Thymus (tissue), 14 donors: ENCODE measurements at places on chromosomes 5 and 9. TPM values are rescaled to one million over a fixed set of nuclear protein-coding genes. Genes with fewer than 3 reads are reported as not detected.

GRCh38 chr9:99592834-99593574 lies 228.7 kb upstream of the NR4A3 start:
- no peak overlapping the region for H3K4me3 ChIP-seq
- no peak for DNase-seq
- no peaks in the 10 kb centered on the region for H3K27me3 ChIP-seq
- H3K36me3 ChIP-seq: no peaks in the 10 kb centered on the region
- no peak overlapping the region for H3K27ac ChIP-seq

The TCF7 gene
- 265 TPM for total RNA-seq

DNA sequence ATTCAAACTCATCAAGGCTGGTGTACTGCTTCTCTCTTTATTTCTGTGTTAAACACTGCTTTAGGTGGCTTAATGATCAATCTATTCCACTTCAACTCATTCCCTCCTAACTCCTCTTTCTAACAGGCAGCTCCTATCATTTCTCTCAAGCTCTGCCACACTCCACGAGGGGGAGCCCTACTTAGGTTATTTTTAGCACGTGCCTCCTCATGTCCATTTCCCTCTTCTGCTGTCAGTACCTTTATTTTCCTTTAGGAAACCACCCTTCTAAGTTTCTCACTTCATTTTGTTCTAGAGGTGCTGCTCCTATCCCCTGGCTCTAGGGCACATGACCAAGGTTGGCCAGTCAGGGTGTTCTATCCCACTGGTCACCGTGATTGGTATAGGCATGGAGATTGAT lies 6.7 kb upstream of the BRINP1 start:
- H3K4me3 ChIP-seq: no peak overlapping the region
- H3K27me3 ChIP-seq: peaks cover under 1% of the 10 kb centered on the region
- no peak for DNase-seq
- H3K27ac ChIP-seq: no peak overlapping the region
- H3K4me1 ChIP-seq: no peaks in the 10 kb centered on the region
- H3K36me3 ChIP-seq: no peaks in the 10 kb centered on the region

GRCh38 chr5:109173036-109173794 lies 236.6 kb downstream of the PJA2 start:
- H3K4me1 ChIP-seq: no peaks in the 10 kb centered on the region
- no peaks in the 10 kb centered on the region for H3K27me3 ChIP-seq
- DNase-seq: no peak
- no peak overlapping the region for H3K27ac ChIP-seq

The C9orf85 gene
- 12.0 TPM for total RNA-seq

GRCh38 chr5:113038714-113039113 lies 62.1 kb downstream of the DCP2 start:
- no peak for DNase-seq
- no peak overlapping the region for H3K27ac ChIP-seq
- no peaks in the 10 kb centered on the region for H3K36me3 ChIP-seq
- H3K27me3 ChIP-seq: no peaks in the 10 kb centered on the region
- H3K4me1 ChIP-seq: peaks cover 2% of the 10 kb centered on the region

DNA sequence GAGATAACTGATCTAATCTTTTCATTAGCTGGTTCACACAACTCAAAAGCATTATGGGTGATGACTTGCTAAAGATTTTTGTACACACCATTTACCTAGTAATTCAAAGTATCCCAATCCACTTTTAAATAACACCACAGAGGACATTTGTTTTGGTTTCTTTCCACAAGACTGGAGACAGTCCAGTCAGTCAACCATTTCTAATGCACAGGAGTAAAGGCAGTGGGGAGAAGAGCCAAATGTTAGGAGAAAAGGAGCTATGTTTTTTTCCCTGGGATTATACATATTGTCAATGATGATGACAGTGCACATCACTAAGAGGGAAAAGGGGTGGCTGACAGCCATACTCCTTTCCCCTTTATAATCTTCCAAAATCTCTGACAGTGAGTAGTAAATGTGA lies 240.9 kb downstream of the GABRB2 start:
- no peaks in the 10 kb centered on the region for H3K27me3 ChIP-seq
- no peak overlapping the region for H3K27ac ChIP-seq
- H3K36me3 ChIP-seq: no peaks in the 10 kb centered on the region
- no peaks in the 10 kb centered on the region for H3K4me1 ChIP-seq

- no peaks in the 10 kb centered on the region for H3K4me1 ChIP-seq
- H3K4me3 ChIP-seq: no peak overlapping the region
- no peak for DNase-seq
- H3K27me3 ChIP-seq: no peaks in the 10 kb centered on the region
- no peaks in the 10 kb centered on the region for H3K36me3 ChIP-seq
Observed at GRCh38 chr9:61669352-61669751, 479.5 kb downstream of the SPATA31A7 start.

DNA sequence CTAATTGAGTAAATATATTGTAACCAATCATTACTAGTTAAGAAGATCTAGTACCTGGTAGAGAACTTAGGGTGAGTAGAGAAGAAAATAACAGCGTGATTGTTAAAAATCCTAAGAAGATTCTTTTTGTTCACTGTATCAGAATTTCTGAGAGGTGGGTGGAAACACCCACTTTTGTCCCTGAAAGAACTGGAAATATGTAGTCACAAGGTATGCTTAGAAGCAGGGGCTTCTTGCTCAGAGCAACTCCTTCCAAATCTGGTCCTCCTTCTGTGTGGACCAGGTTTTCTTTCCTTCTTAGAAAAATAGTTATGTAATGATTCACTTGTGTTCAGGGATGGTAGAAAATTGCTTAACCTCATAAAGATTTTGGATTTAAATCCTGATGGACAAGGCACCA lies 11.9 kb upstream of the TOMM5 start:
- no peak for DNase-seq
- no peak overlapping the region for H3K27ac ChIP-seq
- H3K36me3 ChIP-seq: no peaks in the 10 kb centered on the region
- no peak overlapping the region for H3K4me3 ChIP-seq
- H3K27me3 ChIP-seq: peaks cover 10% of the 10 kb centered on the region

DNA sequence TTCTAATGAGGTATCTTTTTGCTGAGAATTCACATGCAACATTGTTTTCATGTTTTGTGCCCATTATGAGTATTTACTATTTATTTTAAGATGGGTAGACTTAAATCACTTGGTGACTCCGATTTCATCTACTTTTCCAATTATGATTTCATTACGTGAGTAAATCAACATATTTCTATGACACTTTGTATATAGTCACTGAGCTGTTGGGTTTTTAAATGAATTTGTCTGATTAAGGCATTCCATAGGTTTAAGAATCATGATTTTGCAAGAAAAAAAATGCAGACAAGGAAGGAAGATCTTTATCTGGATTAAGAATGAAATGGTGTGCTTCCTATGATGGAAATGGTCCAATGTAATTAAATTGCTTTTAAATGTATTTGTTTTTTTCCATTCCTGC lies 661.9 kb downstream of the ANXA1 start:
- no peaks in the 10 kb centered on the region for H3K4me1 ChIP-seq
- DNase-seq: no peak
- H3K27me3 ChIP-seq: no peaks in the 10 kb centered on the region

GRCh38 chr5:126234563-126235195 lies 188.5 kb upstream of the GRAMD2B start:
- H3K27me3 ChIP-seq: no peaks in the 10 kb centered on the region
- no peak overlapping the region for H3K4me3 ChIP-seq
- H3K27ac ChIP-seq: no peak overlapping the region
- H3K4me1 ChIP-seq: no peaks in the 10 kb centered on the region
- no peaks in the 10 kb centered on the region for H3K36me3 ChIP-seq

DNA sequence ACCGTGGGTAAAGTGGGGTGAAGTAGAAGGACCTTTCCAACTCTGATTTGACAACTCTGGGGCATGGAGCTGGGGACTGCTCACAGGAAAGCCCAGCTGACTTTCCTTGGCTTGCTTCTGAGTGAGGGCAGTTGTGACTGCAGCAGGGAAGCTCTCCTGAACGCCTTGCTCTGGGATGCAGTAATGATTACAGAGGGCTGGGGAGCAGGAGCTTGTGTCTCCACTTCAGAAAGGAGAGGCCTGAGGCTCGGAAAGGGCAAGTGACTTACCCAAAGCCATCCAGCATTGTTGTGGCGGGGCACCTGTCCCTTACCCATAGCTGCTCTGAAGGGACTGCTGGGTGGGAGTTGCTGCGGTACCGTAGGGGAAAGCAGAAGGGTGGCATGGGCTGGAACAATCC lies 41.2 kb downstream of the GSN start:
- DNase-seq: no peak
- H3K27ac ChIP-seq: no peak overlapping the region
- no peak overlapping the region for H3K4me3 ChIP-seq
- H3K27me3 ChIP-seq: no peaks in the 10 kb centered on the region

The MEIKIN gene
- 0.14 TPM for total RNA-seq

DNA sequence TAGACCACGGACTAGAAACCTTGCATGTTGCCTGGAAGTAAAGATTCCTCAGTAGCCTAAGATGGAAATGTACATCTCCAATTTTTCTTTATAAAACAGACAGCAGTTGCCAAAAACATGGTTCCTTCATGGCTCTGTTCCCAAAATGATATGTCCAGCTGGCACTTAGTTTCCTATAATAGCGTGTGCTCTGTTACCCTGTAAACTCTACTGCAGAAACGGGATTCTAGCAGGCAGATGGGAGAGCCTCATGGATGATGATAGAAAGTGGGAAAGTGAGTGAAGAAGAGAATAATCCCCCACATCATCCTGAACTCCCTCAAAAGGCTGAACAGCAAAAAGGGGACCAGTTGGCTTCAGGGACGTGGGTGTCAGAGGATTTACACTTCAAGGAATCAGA lies 118.2 kb downstream of the FRMD3 start:
- no peak for DNase-seq
- no peaks in the 10 kb centered on the region for H3K27me3 ChIP-seq
- no peak overlapping the region for H3K27ac ChIP-seq
- H3K4me3 ChIP-seq: no peak overlapping the region
- H3K36me3 ChIP-seq: no peaks in the 10 kb centered on the region
- H3K4me1 ChIP-seq: no peaks in the 10 kb centered on the region

DNA sequence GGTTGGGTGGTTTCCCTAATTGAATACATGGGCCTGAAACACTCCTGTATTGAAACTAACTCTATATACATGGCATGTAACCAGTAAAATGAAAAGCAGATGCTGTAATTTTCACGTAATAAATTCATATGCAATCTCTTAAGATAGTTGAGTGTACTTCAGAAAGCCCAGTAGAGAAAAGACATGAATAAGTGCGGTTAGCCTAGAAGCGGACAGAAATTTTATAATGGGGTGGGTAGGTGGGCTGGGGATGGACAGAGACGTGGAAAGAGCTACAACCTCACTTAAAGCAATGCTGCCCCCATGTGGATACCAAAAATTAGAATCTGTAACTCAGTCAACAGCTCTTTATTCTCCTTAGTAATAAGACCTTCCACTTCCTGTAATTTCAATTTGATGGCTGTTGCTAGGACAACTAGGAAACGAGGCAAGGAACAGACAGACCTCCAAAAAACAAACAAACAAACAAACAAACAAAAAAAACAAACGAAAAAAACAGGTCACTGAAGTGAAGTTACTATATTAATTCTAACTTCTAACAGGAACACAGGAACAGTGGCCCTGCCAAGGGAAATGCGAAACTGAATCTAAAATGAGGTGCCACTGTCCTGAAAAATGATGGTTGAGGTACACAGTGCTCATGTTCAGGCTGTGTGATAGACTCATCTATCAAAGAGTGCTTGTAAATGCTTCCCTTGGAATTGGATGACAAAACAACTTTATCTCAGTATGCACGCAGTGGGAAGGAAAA lies 103.4 kb upstream of the GNA14 start:
- H3K27ac ChIP-seq: no peak overlapping the region
- H3K4me1 ChIP-seq: peaks cover 5% of the 10 kb centered on the region
- DNase-seq: peak; percentile 36
- H3K4me3 ChIP-seq: no peak overlapping the region
- no peaks in the 10 kb centered on the region for H3K27me3 ChIP-seq

DNA sequence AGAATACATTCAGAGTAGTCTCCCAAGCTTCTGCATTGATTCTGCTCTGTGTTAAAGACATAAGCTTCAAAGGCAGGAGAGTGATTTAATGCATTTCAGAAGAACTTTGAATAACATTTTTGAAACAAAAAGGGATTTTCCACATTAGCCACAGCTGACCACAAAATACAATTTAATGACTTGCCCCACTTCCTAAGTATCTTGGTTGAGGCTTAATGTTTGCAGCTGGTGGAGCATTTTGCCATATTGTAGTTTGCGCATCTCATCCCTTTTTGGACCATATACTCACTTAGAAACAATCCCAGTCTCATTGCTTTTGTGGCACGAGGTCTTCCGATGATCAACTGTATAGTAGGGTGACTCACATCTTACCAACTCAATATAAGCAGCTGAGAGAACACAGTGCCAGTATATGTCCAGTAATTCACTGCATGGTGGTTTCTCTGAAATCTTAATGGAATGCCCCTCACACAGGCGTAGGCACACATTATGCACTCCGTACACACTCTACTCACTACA lies 455.8 kb upstream of the PTGER4 start:
- H3K27ac ChIP-seq: no peak overlapping the region
- DNase-seq: no peak
- H3K4me1 ChIP-seq: no peaks in the 10 kb centered on the region
- no peaks in the 10 kb centered on the region for H3K36me3 ChIP-seq
- no peaks in the 10 kb centered on the region for H3K27me3 ChIP-seq

GRCh38 chr5:151123897-151124751 lies 33.5 kb downstream of the ANXA6 start:
- peak overlapping the region; percentile 93 for H3K27ac ChIP-seq
- H3K27me3 ChIP-seq: no peaks in the 10 kb centered on the region
- peak; percentile 90 for DNase-seq
- H3K4me1 ChIP-seq: peaks cover 37% of the 10 kb centered on the region
- H3K36me3 ChIP-seq: peaks cover 80% of the 10 kb centered on the region

DNA sequence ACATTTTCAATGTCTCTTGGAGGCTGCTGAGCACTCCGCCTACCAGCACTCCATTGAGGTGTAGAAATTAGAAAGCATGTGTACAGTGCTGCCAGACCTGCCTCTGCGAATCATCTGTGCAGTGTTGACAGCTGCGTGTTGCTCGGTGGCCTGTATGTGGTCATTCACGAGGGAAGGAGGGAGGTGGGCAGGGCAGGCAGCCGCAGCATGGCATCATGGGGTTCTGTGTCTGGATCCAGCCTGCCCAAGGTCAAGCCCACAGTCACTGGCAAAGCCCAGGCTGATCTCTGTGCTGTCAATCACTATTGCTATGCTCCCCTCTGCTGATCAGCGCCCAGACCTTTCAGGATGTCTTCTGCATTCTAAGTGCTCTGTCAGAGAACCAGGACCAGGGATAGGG lies 8.0 kb upstream of the PDZD2 start:
- H3K4me1 ChIP-seq: no peaks in the 10 kb centered on the region
- H3K4me3 ChIP-seq: no peak overlapping the region
- H3K36me3 ChIP-seq: no peaks in the 10 kb centered on the region
- no peak overlapping the region for H3K27ac ChIP-seq
- DNase-seq: no peak

GRCh38 chr5:107329850-107330249 lies 340.9 kb downstream of the EFNA5 start:
- H3K4me3 ChIP-seq: no peak overlapping the region
- no peaks in the 10 kb centered on the region for H3K27me3 ChIP-seq
- H3K4me1 ChIP-seq: no peaks in the 10 kb centered on the region
- no peaks in the 10 kb centered on the region for H3K36me3 ChIP-seq
- DNase-seq: no peak

The SLC27A6 gene
- total RNA-seq: 4.7 TPM

- no peak for DNase-seq
- no peaks in the 10 kb centered on the region for H3K27me3 ChIP-seq
Observed at GRCh38 chr9:8223861-8224260, 424.3 kb upstream of the DMAC1 start.

- H3K36me3 ChIP-seq: no peaks in the 10 kb centered on the region
- H3K27me3 ChIP-seq: peaks cover 30% of the 10 kb centered on the region
- DNase-seq: no peak
- H3K4me1 ChIP-seq: no peaks in the 10 kb centered on the region
- no peak overlapping the region for H3K27ac ChIP-seq
- no peak overlapping the region for H3K4me3 ChIP-seq
Observed at GRCh38 chr5:1706428-1706827, 93.2 kb downstream of the MRPL36 start.
